ENCODE measurements at places on chromosomes 1 and 21.

DNA sequence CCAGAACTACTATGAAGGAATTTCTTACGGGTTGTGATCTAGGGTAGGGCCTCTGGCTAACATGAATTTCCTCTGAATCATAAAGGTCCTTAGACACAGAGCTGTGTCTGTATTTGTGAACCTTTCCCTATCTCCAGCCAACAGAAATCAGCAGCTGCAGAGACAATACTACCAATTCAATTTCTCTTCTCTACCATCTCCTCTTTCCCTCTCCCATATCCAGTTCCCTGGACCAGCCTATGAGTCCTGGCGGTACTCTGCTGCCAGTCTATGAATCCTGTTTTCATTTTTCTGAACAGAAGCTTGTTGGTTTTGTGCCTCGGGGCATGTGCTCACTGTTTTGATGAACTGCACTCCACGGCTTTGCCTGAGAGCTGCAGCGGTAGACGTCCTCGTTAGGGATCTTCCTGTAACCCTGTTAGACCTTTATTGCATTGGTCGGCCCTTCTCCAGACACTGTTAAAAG lies 458.0 kb upstream of the VAMP3 start:
- no peak for DNase-seq

- peak; percentile 69 for DNase-seq
Observed at GRCh38 chr1:54485416-54485815, 62.6 kb upstream of the ACOT11 start.

DNA sequence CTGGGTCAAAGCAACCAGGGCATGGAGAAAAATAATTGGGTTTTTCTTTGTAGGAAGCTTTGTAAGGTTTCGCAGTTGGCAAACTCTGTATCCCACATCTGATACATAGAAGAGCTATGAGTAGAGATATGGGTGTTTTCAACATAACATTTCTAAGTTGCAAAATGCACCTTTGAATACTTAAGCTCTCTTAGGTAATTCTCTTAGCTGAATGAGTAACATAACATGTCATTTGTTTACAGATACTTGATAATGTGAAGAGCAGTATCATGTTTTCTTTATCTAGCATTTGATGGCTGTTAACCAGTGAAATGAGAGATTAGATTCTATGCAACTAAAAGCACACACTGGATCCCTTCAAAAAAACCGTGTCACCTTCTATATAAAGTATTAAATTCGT lies 21.6 kb downstream of the RAVER2 start:
- DNase-seq: no peak

DNA sequence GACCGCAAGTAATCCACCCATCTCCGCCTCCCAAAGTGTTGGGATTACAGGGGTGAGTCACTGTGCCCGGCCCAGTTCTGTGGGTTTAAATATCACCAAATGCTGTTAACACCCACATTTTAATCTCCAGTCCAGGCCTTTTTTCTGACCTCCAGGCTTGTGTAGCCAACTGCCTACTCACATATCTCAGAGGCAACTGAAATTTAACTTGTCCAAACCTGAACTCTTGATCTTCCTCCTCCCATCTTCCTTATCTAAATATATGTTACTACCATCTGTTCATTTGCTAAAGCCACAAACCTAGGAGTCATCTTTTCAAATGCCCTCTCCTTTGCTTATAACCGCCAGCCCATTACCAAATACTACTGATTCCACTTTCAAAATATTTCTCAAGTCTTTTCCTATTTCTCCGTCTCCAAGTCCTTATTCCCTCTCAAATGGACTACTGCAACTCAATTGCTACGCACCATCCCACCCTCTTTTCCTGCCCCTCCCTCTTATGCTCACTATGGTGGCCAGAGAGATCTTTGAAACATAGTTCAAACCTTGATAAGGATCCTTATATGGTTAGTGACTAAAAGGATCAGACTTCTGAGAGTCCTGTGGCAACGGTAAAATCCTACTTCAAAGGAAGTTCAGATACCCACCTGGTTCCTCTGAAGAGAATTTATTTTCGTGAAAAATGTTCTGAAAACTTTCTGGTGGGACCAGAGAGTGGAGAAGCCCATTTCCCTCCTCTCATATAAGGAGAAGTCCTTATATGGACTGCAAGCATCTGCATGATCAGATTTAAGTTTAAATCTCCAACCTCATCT lies 78.5 kb upstream of the CDC42BPA start:
- no peak for DNase-seq

Data from NCI-H1694 (cell line).